Brain pericyte (primary cell): ENCODE measurements at places on chromosomes 11 and 22.

GRCh38 chr11:67576735-67577475 lies 6.7 kb upstream of the GSTP1 start:
- no peak for DNase-seq

- no peak for DNase-seq
Measured at GRCh38 chr11:28836285-28837081, 728.3 kb downstream of the METTL15 start.

DNA sequence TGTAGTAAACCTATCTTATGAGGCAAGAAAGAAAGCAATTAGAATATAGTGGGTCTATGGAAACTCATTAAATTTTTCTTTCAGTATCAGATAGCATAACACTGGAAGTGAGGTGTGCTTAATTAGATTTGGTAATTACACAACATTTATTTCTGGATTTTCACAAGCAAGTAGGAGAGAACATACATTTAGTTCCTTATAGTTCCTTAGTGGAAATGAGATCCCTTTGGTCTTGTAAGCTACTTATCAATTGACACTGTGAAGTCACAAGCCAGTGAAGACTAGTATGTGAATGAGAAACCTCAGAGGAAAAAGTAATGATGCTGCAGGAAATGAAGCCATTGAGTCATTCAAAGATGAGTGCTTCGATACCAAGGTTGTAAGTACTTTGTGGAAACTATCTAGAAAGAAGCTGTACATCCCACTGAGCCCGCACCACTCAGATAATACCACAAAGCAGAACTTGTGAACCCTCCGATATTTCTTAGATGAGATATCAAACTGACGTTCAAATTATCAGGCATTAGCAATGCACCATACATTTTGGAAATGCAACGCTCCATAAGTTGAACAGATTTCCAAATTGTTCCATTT lies 53.5 kb downstream of the ENTHD1 start:
- DNase-seq: no peak

- no peak for DNase-seq
Measured at GRCh38 chr11:128515826-128516778, 71.3 kb downstream of the ETS1 start.

GRCh38 chr11:117820071-117820470 lies 4.5 kb downstream of the FXYD2 start:
- no peak for DNase-seq

DNA sequence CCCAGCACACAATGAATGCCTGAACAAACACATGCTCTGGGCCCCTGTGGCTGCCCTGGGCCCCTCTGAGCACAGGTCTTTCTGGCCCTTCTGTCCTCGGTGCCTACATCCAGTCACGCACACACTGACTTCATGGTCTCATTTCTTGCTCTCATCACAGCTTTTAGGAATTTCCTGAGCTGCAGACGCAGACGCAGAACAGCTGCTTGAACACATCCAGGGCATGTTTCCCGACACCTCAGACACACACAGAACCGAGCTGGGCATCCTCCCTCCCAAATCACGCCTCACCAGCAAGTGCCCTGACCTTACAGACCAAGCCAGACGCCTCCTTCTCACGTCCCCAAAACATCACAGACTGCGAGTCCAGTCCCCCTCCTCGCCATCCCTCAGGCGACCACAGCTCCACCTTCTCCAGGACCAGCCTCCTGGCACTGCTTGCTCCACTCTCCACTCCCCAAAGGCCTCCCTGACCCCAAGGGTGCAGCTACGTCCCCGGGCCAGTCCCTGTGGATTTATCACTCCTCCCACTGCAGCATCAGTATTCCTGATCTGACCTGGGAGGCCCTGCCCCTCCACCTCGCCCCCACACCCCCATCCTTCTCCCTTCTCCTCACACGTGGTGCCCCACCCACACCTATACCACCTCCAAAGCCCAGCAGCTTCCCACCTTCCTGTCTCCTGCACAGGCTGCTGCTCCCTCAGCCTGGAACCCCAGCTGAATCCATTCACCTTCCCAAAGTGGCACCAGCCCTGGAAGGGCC lies 12.9 kb downstream of the SIRT3 start:
- DNase-seq: no peak

GRCh38 chr11:40819230-40819629 lies 640.2 kb downstream of the LRRC4C start:
- no peak for DNase-seq

DNA sequence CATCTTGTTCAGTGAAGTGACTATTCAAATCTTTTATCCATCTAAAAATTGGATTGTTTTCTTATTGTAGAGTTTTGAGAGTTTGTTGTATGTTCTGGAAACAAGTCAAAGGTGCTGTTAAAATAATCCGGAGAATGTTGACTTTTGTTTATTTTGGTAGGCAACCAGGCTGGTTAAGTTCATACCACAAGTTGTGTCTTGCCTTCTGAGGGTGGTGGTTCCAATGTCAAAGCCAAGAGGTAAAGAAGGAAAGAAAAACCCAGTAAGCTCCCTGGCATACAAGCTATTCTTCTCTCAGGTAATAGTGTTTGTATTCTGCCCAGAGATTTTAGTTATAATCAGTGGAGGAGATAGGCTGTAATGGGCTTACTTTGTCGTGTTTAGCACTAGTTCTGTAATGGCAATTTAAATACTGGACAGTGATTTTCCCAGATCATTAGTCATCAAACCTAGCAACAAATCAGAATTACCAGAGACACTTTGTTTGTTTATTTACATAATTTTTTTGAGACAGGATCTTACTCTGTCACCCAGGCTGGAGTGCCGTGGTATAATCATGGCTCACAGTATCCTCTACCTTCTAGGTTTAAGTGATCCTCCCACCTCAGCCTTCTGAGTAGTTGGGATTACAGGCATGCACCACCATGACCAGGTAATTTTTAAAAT lies 15.1 kb upstream of the CSRP3 start:
- no peak for DNase-seq

- no peak for DNase-seq
Measured at GRCh38 chr11:16603890-16604793, 134.3 kb upstream of the C11orf58 start.

DNA sequence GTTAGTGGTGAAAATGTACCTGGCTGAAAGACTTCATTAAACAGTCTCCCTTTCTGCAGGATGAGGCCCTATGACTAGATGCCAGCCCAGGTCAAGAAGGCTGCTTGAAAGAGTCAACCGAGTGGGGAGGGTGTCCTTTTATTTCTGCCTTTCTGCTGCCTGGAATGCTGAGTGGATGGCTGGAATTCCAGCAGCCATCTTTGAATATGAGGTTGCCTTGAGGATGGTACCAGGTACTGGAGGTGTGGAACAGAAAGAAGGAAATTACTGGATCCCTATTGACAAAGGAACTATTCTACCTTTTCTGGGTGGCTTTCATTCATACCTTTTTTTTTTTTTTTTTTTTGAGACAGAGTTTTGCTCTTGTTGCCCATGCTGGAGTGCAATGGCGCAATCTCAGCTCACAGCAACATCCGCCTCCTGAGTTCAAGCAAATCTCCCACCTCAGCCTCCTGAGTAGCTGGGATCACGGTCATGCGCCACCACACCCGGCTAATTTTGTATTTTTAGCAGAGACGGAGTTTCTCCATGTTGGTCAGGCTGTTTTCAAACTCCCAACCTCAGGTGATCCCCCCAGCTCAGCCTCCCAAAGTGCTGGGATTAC lies 107.3 kb downstream of the RPS6KA4 start:
- no peak for DNase-seq

GRCh38 chr11:115168229-115168671 lies 336.0 kb downstream of the CADM1 start:
- DNase-seq: no peak

DNA sequence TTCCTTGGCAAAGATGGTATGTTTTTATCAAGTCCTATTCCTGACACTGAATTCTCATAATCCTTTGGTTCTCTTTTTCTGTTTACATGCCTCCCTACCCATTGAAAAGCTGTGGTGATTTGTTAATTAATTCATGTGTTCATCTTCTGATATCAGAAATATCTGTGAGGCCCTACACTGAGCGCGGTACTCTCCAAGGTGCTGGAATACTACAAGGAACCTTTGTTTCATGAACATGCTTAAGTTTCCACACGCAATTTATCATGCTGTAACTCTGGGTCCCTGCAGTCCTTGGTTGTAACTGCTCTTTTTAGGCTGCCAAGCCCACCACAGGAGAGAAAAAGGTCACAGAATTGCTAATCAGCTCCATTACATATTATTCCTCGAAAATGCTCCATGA lies 331.8 kb downstream of the FAT3 start:
- no peak for DNase-seq

DNA sequence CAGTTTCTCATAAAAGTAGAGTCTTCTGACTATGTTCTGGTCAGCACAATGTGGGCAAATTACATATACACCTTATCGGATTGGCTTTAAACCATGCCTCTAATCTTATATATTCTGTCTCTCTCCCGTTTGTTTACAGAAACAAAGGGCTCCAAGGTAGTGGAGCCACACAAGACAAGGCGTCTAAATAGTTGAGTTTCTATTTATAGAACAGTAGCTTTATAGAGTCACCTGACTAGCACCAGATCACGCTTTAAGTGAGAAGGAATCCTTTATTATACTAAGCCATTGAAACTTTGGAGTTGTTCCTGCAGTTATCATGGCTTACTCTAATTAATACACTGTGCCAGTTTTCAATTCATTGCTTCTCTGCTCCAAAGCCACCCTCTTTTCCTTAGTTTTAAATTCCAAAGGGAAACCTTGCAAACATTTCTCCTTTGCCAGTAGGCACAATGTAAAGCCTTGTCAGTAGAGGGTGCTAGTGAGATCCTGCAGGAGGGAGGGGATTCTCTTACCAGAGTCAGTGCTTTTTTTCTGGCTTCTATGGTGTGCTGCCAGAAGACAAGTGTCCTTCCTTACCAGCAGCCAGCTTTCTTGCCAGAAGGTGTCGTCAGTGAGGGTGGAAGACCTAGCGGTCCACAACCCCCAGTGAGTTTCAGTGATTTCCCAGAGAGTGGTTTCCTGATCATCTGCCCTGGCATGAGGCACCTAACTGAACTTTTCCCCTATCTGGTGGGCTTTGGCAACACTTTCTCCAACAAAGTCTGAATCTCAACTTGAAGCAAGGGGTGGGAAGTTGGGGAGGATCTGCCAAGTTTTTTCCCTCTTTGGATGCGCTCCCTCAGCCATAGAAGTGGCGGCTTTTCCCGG lies 71.7 kb downstream of the RAB38 start:
- DNase-seq: peak; percentile 21

GRCh38 chr22:20563941-20564371 lies 56.5 kb downstream of the MED15 start:
- DNase-seq: no peak

DNA sequence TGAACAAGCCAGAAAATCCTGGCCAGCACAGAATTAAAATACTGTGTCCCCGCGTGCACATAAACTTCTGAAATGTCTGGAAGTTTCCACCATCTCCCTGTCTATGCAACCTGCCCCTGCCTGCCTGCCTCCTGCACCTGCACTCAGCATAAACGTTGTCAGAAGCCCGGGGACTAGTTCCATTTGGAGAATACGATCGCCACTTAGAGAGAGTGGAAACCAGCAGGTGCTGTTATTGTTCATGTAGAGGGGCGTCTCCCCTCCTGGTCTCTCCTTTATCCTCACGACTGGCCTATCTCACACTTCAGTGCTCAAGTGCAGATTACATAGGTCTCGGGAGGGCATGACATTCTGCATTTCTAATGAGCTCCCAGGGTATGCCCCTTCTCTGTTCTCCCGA lies 35.6 kb downstream of the MPPED1 start:
- DNase-seq: no peak

DNA sequence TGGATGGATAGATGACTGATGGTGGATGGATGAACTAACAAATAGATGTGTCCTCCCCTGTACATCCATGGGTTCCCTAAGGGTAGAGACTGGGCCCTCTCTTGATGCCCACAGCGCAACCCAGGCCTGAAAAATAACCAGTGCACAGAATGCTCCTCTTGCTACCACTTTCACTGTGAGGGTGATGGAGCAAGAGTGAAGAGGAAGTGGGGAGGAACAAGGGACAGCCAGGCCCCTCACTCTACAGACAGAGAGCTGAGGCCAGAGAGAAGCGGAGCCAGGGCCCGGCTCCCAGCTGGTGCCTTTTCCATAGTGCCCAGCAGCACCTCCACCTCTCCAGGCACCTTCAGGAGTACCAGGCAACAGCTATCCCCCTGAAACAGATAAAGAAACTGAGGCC lies 67.7 kb downstream of the THAP12 start:
- DNase-seq: no peak

DNA sequence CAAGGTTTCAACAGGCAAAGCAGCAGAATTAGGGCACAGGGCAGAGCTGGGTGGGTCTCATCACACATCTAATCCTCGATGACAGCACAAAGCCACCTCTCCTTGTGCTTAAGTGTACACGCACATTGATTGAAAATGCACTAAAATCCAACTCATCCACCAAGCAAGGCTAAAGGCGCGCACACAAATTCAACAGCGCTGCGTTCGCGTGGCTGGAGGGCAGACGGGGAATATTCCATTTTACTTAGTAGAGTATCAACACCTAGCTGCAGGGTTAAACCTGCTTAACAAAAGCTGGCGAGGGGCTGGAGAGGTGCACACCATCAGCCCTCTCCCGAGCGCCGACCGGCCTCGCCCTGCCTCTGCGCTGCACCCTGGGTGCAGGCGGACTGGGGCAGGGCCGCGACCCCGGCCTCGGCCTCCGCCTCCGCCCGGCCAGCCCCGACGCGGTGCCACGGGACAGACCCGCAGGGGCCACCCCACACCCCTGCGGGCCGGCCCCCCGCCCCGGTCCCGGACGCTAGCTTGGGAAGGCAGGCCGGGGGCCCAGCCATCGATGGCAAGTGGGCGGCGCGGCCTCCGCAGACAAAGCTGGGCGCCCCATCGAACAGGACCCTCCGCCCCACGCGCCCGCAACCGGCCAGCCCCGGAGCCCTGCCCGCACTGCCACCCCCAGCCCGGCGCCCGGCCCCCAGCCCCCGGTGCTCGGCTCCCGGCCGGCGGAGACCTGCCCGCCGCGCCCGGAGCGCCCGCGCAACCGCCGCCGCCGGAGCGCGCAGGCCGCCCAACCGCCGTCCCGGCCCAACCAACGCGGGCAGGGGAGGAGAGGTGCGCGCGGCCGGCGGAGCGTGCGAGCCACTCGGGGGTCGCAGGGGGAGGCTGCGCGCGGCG lies 929 bp downstream of the PRDM10 start:
- DNase-seq: no peak

DNA sequence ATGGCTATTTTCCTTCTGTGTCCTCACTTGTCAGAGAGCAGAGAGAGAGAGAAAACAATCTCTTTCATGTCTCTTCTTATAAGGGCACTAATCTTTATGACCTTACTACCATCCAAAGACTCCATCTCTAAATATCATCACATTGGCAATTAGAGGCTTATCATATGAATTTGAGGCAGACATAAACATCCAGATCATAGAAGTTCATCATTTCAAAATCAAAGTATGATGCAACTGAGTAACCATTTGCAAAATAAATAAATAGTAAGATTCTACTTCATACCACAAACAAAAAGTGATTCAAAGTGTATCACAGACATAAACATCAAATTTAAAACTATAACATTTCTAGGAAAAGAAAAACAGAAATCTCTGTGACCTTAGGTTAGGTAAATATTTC lies 504.7 kb upstream of the ARHGAP42 start:
- peak; percentile 43 for DNase-seq

DNA sequence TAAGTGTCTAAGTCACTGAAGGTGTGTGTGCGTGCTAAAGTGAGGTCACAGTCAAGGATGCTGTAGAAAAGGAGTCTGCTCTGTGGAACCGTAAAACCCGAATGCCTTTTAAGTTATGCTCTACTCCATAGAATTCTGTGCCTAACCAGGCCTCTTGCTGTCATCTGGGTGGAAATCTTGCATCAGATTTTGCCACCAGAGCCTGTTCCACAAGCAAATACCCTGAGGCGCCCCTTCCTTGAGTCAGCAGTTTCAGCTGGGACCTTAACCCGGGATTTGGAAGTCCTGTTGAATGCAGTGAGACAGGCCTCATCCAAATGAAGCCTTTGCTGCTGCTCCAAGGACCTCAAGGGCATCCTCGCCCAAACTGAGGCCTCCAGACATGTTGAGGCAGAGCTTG lies 109.8 kb downstream of the WNT11 start:
- no peak for DNase-seq
